ENCODE measurements at places on chromosomes 13 and 19.

DNA sequence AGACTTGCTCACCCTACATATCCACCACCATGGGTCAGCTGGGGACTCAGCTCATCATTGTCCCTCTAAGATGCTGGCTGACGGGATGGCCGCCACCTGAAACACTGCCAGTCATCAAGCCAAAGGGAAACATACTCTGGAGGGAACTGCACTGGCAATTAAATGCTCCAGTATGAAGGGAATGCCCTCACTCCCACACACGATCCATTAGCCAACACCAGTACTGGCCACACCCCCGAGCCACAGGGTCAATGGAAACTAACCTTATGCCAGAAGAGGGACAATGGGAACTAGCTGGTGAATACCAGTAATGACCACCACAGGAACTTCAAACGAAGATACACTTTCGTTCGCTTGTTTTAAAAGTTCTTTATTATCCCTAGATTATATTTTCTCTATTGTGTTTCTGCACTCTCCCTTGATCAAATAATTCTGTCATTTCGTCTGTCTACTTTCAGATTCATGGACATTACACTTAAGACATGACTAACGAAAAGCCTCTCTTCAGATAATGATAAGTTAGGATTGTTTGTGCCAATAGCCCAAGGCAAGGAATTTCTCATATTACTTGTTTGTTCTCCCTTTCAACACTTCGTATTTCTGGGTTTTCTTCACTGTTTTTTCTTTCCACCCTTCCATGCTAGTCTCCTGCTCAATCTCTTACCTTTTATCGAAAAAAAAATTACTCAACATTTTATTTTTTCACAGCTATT is 1.7 kb upstream of the ZNF507 start:
- DNase-seq, result no peak

DNA sequence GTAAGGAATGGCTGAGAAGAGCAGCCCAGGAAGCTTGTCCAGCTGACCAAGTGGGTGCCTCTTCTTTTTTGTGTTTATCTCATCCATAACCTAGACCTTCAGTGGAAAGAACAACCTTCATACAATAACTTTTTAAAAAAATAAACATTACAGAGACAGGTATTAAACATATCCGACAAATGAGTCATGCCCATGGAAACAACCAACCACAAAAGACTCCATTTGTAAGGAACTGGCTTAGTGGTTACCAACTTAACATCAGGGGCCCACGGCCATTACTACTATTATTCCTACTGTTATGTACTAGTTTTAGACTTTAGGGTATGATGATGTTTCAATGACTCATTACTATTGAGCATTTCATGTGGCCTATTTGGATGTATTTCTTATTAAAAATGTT is 191.7 kb upstream of the SERP2 start:
- no peak for DNase-seq

- no peak for DNase-seq
Measured at GRCh38 chr13:99688776-99689175, 187.5 kb downstream of the TM9SF2 start.

DNA sequence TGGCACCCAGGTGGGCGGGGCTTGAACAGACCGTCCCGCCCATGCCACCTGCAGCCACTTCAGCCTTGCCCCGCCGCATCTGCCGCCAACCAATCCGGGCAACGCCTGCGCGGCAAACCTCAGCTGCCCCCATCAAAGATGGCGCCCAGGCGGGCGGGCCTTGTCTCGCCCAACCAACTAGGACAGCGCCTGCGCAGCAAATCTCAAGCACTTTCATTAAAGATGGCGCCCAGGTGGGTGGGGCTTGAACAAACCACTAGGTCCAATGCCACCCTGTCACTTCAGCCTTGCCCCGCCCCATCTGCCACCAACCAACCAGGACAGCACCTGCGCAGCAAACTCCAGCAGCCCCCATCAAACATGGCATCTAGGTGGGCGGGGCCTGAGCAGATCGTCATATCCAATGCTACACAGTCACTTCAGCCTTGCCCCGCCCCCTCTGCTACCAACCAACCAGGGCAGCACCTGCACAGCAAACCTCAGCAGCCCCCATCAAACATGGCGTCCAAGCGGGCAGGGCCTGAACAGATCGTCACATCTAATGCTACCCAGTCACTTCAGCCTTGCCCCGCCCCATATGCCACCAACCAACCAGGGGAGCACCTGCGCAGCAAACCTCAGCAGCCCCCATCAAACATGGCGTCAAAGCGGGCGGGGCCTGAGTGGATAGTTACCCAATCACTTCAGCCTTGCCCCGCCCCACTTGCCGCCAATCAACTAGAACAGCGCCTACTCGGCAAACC is 1.4 kb downstream of the PEG3 start:
- no peak for DNase-seq

DNA sequence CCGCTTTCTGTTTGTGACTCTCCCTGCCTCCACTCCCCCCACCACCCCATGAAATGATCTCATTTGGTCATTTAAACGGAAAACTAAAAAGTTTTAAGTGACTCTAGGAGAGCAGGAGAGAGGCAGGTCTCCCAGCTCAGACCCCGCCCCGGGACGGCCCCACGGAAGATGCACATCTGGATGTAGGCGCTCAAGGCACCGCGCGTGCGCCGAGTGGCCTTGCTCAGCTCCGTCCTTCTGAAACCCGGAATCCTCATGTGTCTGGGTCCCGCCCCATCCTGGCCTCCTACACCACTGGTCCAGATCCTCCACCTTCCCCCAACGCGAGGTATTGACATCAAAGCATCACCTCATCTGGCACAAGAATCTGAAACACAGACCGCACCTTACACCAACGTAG is 15.7 kb upstream of the IGFL1 start:
- DNase-seq, result no peak

GRCh38 chr19:15123900-15124299 is 16.7 kb downstream of the SYDE1 start:
- no peak for DNase-seq

DNA sequence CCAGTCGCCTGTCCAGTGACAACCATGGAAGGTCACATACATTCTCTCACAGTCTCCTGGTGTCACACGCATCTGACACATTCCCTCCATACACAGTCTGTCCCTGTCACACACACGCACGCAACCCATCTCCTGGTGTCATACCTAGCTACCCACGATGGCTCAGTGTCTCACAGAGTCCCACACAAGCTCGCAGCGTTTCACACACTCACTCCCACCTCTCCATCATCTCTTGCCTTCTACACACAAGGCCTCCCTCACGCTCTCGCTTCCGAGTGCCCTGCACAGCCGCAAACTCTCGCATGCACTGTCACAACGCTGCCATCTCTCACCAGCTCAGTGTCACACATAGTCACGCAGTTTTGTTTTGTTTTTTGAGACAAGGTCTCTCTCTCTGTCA is 1.2 kb upstream of the GNG8 start:
- DNase-seq, result no peak
